ENCODE measurements at places on chromosomes 7 and 10.

DNA sequence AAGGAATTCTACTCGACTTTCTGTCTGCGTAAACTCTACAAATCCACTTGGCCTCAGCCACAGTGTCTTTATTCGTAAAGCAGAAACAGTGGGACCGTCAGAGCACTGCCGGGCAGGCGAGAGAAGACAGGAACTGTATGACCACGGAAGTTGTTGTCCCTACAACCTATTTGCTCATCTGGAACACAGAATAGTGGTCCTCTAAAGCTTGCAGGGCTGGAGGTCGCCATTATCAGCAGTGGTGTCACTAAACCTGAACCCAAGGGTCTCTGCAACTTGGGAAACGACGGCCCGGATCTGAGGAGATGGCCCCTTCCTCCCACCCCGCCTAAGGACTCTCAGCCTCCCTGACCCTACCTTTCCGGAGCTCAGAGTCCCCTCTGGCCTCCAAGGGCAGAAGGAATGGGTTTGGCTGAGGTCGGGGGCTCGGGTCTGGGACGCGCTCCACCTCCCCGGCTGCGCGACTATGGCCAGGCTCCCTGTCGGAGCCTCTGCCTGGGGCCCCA, 442 bp downstream of the STYXL1 start:
- DNase-seq: no peak

GRCh38 chr10:6211671-6212635, 9.2 kb downstream of the PFKFB3 start:
- DNase-seq: no peak

DNA sequence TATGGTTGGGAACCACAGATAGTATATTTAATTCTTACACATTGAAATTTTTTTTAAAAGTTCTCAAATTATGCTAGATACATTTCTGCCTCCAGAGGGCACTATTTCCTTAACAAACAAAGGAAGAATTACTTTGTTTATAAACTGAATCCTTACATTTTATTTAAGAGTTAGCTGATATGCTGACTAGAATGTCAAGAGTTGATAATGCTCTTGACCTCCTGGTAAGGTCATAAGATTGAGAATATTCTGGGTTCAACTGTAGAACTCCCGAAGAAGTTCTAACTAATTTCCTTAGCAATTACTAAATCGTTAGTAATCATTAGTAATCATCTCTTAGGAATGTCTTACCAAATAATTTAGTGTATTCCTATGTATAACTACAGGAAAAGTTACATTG, 95.3 kb upstream of the CYP26C1 start:
- DNase-seq: no peak

GRCh38 chr7:46133072-46133471, 212.0 kb upstream of the IGFBP3 start:
- DNase-seq: no peak

GRCh38 chr10:13803566-13804554, 217.1 kb downstream of the PRPF18 start:
- DNase-seq: no peak

- DNase-seq: no peak
These were observed 24.6 kb upstream of the ASL start for GRCh38 chr7:66050990-66051448.

Data from activated gamma-delta T cell treated with anti-CD3 and anti-CD28 coated beads, Interleukin-2, amount 50 U/mL, for 16 hours (primary cell).